ENCODE measurements at places on chromosomes 7 and 10.

DNA sequence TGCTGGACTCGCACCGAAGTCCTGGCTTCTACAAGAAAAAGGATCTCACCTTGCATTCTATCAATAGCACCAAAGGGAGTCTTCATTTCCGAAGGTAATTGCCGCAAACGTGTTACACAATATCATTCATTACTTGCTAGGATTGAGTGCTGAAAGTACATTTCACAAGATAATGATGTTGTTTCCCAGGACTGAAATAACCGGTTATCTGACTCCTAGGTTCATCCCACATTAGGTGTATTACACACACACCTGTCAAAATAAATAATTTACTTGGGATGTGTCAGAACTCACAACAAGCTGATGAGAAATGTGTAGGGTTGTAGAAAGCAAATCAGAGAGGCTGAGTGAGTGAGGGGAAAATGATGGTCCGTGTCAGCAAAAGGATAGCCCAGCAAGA lies 219.4 kb upstream of the RHOBTB1 start:
- DNase-seq: no peak

- DNase-seq: no peak
These were observed 32.1 kb upstream of the TFEC start for GRCh38 chr7:116062666-116063065.

DNA sequence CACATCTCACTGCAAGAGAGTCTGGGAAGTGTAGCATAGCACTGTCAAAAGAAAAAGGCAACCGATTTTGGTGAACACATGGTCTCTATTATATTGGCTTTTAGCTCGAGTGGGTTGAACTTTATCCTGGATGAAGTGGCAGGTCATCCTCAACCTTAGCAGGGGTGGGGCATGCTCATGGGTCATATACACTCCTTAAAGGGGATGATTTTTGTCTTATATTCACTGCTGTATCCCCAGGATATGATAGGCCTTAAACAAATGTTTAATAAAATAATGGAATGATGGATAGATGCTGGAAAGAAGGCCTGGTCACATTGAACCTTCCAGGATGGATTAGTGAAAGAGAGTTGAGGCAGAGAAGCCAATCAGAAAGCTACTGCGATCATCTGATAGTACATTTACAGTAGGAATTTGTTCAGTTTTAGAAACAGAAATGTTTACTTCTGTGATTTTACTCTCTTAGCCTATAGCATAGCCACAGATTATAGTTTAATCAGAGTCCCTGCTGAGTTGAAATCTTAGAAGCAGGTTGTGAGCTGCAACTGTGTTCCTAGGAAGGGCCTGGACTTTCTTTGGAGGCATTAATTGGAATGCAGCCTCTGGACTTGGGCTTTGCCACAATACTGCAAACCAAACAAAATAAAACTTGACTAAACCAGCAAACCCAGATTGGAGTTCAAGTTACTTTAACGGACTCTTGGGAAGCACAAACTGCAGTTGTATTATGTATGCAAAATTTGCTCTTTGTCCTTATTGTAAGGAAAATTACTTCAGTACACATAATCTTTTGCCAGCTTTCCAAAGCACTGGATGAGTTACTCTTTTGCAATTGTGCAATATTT lies 138.3 kb downstream of the BMPER start:
- no peak for DNase-seq

- no peak for DNase-seq
These were observed 6.8 kb upstream of the AMPH start for GRCh38 chr7:38637957-38638356.

DNA sequence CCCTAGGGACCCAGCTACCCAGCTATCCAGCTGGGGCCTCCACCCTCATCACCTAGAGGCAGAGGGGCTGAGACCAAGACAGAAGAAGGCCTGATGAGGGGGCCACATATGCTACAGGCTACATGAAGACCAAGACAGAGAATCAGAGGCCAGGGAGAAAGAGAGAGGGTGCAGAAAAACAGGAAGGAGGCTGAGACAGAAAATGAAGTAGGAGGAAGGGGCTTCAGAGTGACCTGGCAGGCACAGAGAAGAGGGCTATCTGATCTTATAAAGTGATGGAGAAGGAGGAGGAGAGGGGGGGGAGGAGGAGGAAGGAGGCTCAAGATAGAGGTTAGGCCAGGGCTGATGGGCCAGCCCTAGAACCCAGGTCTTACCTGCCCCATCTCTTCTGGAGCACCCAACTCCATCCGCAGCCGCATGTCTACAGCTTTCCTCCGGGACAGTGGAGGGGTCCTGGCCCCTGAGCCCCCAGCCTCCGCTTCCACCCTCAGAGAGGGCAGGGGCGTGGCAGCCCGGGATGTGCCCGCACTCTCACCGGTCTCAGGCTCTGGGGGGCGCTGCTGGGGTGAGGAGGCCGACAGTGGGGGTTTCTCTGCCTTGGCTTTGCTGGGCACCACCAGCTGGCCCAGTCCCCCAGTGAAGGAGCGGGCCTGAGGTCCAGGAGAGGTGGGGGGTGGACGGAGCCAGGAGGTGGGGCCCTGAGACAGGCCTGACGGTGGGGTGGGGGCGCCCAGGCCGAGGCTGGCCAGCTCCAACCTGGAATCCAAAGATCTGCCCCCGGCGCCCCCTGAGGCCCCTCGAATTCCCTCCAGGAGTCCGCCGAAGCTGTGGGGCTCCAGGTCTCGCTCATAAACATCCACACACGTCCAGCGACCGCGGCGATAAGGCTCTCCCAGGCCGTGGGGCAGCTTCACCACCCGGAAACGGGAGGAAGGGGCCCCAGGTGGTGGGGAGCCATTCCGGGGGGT lies 1.8 kb downstream of the TSC22D4 start:
- no peak for DNase-seq

DNA sequence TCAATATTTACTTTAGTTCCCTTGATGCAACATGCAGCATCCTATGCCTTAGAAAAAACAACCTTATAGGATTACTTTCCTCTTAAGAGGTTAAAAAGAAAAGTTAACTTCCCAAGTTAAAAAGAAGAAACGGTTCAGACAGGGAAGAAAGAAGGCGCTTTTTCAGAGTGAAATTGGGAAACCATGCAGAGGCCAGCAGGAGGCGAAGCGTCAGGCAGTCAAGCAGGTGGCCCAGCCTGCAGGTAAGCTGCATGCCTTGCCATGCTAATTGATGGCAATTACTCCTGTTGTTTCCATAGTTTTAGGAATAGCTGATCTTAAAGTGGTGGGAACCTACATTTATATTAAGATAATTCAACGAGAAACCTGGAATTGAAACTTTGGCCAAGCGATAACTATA lies 302.6 kb upstream of the SP4 start:
- no peak for DNase-seq

GRCh38 chr10:17685233-17685840 lies 41.4 kb downstream of the STAM start:
- DNase-seq: no peak

DNA sequence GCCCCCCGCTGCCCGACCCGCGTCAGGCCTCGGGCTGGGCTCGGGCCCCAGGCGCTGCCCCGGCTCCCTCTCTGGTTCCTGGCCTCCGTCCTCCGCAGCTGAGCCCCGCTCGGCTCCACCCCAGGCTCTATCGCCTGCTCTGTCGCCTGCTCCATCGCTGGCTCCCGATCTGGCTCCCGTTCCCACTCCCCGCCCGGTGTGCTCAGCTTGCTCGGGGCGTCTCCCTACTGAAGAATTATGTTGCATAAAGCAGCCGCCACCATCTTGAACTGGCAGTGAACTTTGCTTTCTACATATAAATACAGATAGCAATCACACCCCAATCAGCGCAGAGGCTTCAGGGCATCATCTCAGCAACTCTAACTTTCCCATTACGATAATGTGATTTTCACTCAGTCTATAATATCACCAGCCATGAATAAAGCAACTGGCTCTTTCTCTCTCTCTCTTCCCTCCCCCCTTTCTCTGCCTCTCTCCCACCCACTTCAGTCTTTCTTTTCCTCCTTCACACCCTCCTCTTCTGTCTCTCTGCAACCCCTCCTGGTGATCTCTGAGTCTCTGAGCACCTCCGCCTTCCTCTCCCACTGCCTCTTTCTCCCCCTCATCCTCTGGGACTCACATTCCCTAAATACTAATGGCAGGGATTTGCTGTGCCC lies 43.3 kb upstream of the BTRC start:
- DNase-seq: no peak
